ENCODE measurements at places on chromosomes 4 and X. TPM values are rescaled to one million over a fixed set of nuclear protein-coding genes. Genes with fewer than 3 reads are reported as not detected.
A peak's percentile ranks its signal among the peaks of the same experiment; 100 is the strongest.

GRCh38 chrX:71099736-71100135 lies 4.1 kb downstream of the FOXO4 start:
- H3K27me3 ChIP-seq, result no peaks in the 10 kb centered on the region
- no peak overlapping the region for H3K4me3 ChIP-seq
- H3K4me1 ChIP-seq, result peaks cover 34% of the 10 kb centered on the region
- DNase-seq, result no peak
- H3K36me3 ChIP-seq, result no peaks in the 10 kb centered on the region
- H3K27ac ChIP-seq, result peak overlapping the region; percentile 69

- peak; percentile 68 for DNase-seq
- H3K36me3 ChIP-seq, result no peaks in the 10 kb centered on the region
- peak overlapping the region; percentile 74 for H3K27ac ChIP-seq
Measured at GRCh38 chr4:25993395-25994185, 79.6 kb downstream of the SMIM20 start.

GRCh38 chr4:112343330-112344080 lies 46.3 kb downstream of the ALPK1 start:
- DNase-seq, result no peak
- H3K4me3 ChIP-seq, result no peak overlapping the region
- no peak overlapping the region for H3K27ac ChIP-seq
- H3K27me3 ChIP-seq, result peaks cover 8% of the 10 kb centered on the region

Gene NHSL2
- total RNA-seq, result 0.67 TPM

DNA sequence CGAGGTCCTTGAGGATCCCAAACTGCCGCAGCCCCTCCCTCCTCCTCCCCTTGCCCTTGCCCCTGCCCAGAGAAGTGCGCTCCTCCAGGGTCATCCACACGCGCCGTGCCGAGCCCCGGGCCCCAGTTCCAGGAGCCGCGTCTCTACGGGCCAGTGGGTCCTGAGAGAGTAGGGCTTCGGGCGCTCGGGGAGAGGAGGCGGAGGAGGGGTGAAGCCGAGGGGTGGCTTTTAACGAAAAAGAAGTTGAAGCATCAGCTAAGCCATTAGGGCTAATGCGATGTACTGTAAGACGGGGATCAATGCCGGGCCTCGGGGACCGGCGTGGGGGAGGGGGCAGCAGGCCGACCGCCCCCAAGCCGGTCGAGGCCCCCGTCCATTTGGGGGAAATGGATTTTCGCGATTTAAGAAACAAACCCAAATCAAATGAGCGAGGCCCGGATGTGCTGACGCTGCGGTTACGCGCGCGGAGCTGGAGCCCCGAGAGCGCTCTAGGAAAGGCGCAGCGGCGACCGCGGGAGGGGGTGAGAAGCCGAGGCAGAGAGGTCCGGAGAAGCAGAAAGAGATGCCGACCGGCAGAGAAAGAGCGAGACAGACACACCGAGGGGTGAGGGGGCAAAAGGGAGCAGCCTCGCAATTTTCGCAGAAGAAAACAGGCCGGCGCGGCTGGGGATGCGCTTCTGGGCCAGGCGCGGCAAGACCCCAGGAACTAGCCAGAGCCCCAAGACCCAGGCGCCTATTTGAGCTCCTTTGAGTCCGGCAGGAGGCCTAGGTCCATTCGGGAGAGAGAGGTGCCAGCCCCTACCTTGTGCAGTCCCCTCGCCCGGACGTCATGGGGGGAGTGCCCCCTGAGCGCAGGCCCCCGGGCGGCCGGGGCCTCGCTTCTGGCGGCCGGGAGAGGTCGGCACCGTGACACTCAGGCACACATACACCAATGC lies 13.6 kb downstream of the HMX1 start:
- H3K27me3 ChIP-seq, result peaks cover 34% of the 10 kb centered on the region
- peak overlapping the region; percentile 66 for H3K4me3 ChIP-seq
- H3K4me1 ChIP-seq, result peaks cover 15% of the 10 kb centered on the region
- no peak overlapping the region for H3K27ac ChIP-seq

DNA sequence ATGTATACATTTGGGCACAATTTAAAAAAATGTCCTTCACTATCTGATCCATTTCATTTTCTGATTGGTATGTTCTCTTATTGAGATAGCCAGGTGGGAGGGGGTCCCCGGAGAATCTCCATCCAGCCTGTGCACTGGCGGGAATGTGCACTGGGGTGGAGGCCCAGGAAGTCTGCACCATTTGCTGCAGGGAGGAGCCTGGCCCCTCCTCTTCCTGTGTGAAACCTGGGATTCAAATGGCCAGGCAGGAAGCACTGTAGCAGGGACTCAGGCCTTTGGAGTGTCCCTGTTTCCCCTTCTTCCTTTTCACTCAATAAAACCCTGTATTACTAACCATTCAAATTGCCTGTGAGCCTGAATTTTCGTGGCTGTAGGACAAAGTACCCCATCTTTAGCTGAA lies 44.3 kb downstream of the GPRIN3 start:
- no peaks in the 10 kb centered on the region for H3K36me3 ChIP-seq
- no peak for DNase-seq
- no peaks in the 10 kb centered on the region for H3K27me3 ChIP-seq

Gene F11
- not detected for total RNA-seq

- H3K27me3 ChIP-seq, result no peaks in the 10 kb centered on the region
- peaks cover 47% of the 10 kb centered on the region for H3K4me1 ChIP-seq
- no peaks in the 10 kb centered on the region for H3K36me3 ChIP-seq
- no peak overlapping the region for H3K27ac ChIP-seq
- DNase-seq, result no peak
Measured at GRCh38 chr4:147788791-147789190, 56.9 kb downstream of the ARHGAP10 start.

Data from natural killer cell treated with Interleukin-12 subunit alpha and Interleukin-12 subunit beta and Interleukin-15 and Interleukin-18, amount 100 ng/mL, for 72 hours (primary cell).